ENCODE measurements at places on chromosomes 11 and 22.

DNA sequence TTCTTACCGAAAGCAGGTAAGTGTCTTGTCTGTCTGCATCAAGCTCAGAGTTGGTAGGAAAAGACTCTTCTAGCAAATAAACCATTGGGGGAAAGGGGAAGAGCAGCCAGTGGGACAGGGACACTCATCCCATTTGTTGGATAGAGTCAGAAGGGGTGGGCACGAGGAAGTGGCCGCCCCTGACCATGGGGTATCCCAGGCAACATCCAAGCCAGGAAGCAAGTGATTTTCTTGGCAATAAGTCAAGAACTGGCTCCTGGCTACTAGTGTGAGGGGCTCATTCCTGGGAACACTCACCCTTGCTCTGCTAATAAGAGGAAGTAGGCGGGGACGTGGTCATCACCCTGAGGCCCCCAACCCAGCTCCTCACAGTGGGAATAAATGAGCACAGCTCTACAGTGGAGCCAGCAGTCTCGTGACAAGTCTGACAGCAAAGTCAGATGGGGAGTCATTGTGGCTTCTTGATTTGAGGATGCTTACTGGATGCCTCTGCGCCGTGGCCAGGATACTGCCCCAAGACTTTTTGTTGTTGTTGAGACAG, 6.7 kb downstream of the SLC25A18 start:
- no peak for DNase-seq

GRCh38 chr11:127103586-127104388, 103.2 kb upstream of the KIRREL3 start:
- DNase-seq: no peak

DNA sequence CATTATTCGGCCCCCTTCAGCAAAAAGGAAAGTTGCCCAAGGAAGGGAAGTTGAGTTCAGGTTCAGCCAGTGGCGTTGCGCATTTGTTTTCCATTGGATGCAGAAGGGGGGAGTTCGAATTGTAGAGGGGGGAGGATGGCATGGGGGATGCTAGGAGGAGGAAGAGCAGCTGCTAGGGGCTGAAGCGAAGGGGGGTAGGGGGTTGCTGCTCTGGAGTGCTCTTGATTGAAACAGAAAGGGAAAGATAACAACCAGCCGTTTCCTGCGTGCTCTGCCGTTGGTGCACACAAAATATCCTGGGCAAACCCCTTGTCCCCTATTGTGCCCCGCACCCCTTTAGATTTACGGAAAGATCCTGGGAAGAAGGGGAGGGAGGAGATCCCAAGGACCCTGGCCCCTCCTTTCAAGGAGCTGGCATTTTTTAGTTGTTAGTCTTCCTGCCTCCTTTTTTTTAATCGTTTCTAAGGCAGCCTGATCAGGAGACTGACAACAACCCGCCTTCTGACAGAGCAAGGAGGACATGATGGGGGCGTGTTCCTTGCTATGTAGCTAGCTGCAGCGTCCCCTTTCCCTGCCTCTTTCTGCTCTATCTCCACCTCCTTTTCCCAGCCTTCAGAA, 2.1 kb downstream of the KMT2A start:
- DNase-seq: peak; percentile 71

DNA sequence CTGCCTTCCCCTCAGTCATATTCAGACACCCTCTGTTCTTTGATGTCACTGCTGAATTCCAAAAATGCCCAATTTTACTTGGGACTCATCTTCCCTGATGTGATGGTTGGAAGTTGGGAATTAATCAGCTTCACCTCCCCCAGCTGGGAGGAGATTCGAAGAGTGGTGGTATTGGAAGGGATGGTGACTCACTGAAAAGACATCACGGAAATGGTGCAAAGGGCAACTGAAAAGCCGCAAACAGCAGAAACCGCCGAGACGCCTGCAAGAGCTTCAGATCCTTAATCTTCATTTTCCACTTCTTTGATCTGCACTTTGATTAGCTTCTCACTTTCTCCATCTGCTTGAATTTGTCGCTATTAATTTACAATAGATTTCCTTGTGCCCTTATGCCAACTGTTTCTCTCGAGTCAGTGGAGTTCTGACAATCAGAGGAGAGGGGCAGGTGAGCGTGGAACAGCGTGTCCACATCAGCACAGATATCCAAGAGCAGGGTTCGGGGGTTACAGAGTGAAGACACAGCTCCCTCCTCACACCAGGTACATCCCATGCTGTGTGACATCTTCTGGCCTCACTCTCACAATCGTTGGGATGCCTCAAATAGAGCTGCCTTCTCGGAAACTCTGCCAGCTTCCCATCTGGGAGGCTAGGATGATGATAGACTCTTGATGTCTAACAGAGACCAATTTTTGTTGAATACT, 325.4 kb downstream of the BRD1 start:
- no peak for DNase-seq

- no peak for DNase-seq
These were observed 6.3 kb downstream of the OVOL1 start for GRCh38 chr11:65793144-65793581.

- no peak for DNase-seq
These were observed 51.8 kb downstream of the THAP12 start for GRCh38 chr11:76329084-76329648.

- DNase-seq: no peak
These were observed 30.3 kb downstream of the LAYN start for GRCh38 chr11:111570796-111571195.

DNA sequence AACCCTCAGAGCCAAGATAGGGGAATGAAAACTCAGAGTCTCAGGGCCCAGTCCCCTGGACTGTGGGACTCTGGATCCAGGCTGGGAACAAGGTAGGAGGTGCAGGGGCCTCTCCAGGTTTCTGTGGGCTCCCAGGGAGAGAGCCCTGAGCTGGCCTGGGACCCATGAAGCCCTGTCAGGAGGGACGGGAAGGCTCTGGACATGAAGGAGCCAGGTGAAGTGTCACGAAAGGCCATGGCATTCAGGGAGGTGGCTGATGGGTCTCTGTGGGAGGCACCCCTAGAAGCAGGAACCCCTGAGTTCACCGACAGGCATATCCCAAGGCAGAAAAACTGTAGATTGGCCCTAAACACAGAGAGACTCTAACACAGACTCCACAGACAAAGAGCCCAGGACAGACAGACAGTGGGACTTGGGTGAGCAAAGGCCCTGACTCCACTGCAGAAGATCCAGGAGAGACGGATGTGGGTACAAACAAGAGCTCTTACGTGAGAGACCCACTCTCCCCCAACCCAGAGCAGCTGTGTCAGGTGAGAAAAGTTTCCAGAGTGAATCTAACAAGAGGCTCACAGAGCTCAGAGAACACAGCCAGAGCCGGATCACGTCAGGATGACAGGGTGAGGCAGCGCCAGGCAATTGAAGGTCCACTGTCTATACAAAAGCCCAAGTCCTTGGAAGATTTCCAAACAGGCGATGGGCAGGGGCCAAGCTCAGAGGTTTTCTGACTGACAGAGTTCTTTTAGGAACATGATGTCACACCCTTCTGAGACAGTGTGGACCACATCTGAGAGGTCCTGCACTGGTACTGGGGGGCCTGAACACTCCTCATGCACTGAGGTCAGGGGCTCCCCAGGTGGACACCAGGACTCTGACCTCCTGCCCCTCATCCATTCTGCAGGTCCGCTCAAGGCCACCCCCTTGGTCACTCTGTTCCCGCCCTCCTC, 27.4 kb downstream of the IGLL5 start:
- DNase-seq: no peak

- no peak for DNase-seq
These were observed 132.8 kb upstream of the PITPNB start for GRCh38 chr22:28051787-28052356.

GRCh38 chr22:50376085-50376651, 33.0 kb downstream of the PPP6R2 start:
- no peak for DNase-seq

DNA sequence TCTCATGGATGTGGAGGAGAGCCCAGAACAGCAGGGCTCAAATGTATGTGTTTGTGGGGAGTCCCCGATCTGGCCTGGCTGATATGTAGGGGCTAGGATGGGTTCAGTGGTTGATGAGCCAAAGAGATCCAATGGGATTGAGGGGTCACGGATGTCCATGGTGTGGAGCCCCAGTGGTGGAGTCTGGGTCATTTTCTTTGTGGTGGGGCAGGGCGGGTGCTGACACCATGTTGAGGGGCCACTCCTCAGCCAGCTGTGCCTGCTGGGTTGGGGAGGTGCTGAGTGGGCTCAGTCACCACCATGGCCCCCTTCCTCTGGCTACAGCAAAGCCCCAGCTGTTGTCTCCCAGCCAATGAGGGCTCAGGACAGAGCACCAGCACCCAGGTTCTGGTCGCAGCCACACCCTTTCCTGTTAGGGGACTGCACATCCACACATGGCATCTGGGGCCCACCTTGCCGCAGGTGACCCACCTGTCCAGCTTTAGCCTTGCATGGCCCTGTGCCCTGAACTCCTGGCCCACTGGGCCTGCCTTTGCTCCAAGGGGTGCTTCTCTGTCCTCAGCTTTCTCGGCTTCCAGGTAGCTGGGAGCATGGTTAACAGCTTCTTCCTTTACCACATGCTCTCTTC, 3.2 kb upstream of the GNAZ start:
- no peak for DNase-seq

DNA sequence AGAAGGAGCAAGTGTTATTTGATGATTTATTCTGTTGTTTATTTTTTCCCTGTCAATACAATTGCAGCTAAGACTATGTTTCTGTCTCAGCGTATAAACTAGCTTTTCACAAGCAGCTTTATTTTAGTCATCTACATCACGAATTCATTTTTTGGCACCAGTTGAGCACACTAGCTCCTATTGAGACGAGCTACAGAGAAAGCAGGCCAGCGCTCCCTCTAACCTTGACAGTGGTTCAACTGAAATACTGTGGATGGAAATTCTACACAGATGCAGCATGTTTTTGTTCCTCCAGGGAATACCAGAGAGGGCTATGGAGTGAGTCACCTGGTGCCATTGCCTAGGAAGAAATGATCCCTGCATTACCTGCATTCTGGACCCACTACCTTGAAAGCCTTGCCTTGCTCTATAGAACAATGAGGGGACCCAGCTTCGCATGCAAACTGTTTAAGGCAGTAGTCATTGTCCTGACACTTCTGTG, 108.2 kb upstream of the ARHGAP42 start:
- no peak for DNase-seq

GRCh38 chr22:46389081-46389480, 53.6 kb downstream of the TRMU start:
- no peak for DNase-seq

GRCh38 chr11:1921574-1922141, 2.2 kb downstream of the TNNT3 start:
- DNase-seq: no peak

DNA sequence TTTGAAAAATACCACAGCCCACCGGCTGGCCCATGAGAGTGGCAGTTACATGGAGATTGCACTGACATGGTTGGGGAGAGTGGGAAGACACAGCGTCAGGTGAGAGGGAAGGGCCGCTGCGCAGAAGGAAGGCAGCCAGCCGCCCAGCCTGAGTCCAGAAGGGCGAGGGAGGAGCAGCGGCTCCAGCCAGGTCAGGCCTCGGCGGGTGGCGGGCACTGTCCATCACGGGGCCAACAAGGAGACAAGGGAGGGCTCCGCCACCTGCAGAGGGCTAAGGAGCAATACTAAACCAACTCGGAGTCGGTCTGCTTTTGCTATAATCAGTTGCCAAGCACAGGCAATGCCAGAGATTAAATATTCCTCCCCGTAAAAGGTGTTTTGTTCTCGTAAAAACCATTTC, 384.5 kb downstream of the TBC1D22A start:
- DNase-seq: no peak

- no peak for DNase-seq
These were observed 33.4 kb downstream of the PGR start for GRCh38 chr11:101096036-101096704.

GRCh38 chr11:66559866-66560676, 8.3 kb downstream of the CTSF start:
- DNase-seq: no peak

- peak; percentile 9 for DNase-seq
These were observed 1.2 kb upstream of the TRIM3 start for GRCh38 chr11:6474806-6475500.

- no peak for DNase-seq
These were observed 1862.4 kb upstream of the RAG2 start for GRCh38 chr11:38460429-38460828.
